Skin of body (tissue), 3 donors: ENCODE measurements at places on chromosomes 2 and 18.
A peak's percentile ranks its signal among the peaks of the same experiment; 100 is the strongest.

DNA sequence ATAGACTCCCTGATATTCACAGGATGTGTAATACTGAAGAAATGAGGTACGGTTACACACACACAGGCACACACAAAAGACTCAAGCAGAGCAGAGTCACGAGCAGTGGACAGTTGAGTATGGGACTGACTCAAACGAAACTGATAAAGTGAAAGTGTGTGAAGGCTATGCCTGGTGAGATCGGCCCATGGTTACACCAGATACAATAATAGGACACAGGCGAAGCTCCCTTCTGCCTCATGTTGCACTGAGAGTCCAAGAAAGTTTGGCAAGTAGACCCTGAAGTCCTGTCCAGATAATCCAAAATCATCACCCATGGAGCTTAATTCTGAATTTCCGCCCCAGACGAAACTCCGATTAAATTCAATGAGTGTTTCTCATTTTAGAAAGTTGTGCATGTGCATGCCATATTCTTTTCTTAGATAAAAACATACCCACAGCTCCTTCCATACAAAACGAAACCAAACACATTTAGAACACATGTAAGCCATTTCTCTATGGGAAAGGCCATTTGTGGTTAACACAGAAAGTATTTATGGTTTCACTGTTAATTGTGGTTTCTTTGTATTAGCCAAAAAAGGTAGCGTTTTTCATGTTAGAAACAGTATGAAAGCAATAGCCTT is 567.6 kb downstream of the PLCL1 start:
- DNase-seq: peak; percentile 78

DNA sequence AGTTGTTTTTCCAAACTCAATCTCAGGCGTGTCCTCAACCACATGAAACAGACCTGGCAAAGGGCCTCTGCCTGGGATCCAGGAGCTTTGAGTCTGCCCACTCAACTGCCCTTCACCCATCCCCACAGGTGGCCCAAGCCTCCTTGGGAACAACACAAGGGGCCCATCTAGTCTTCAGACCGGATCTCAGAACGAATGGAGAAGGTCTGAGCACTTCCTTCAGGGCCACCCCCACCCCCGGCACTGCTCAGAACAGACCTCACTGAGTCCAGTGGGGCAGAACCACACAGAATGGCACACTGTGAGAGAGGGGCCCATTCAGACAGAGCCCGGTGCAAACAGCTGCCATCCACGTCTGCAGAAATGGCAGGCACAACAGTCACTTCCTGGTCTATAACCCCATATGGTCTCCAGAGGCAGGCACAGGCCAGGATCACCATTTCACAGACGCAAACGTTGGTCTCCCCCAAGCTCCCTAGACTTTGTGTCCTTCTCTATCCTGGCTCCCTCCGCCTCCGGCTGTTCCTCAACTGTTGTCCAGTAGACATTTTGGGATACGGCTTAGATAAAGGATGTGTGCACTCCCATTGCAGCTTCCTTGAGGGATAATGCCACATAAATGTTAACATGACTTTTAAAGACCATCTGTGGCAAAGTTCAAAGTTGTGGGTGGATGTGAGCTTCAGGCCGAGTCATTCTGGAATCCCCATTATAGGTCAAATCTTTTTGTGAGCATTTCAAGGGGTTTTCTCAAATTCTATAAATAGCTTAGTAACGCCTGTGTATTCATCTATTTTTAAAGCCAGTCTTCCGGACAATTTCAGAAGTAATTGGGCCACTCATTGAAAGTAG is 149.7 kb downstream of the SMAD7 start:
- no peak for DNase-seq

DNA sequence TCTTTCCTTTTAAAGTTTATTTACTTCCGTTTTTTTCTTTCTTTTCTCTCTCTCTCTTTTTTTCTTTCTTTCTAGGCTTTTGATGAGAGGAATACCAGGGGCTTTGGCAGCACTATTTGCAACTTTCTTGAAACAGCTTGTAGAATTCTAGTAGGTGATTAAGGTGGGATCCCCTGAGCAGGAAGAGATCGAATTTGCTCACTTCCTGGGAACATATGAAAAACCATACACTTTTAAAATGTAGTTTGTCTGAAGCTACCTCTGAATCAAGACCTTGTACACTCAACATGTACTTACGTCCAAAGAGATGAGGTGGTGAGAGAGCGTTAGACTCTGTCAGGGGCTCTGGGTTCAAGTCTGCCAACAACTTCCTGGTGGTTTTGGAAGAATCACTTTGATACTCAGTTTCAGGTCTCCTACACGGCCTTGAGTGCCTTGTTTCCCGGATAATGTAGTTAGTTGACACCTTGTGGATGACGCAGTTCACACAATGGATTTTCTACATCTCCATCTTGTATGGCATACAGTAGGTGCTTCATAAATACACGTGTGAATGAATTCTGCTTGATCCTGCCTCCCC is 229.1 kb downstream of the MYCN start:
- no peak for DNase-seq

DNA sequence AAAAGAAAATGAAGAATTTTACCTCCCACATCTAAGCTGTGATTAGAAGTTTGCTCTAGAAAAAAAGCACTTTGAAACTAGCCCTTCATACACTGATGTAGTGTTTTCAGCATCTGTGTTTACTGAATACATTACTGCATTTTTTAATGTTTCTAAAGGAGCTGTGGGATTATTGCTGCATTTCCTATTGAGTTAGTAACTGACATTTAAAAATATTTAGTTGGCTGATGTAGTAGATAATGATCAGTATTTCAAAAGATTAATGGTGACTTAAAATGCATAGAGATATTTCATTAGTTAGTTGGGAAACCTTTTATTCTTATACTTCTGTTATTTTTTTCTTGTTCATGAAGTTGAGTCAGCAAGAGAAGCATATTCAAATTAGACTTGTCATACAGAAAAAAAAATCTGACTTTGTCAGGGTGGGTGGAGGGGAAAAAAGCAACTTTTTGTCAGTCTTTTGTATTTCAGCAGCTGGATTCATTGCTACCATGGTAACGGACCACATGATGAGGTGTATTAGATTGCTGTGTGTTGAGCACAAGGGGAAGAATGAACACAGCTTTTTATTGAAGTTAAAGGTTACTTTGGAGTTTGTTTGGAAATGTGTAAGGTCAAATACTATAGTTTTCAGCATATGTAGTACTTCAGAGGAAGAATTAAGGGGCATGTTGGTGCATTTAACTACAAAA is at the start of gene DTNA:
Gene DTNA, plus strand, starts transcription at position 549 of the 692 bp plus-strand sequence. CDS start 45,679 bp downstream, outside the sequence.
- DNase-seq: peak; percentile 86

GRCh38 chr2:98743835-98744234 is 12.9 kb upstream of the MGAT4A start:
- no peak for DNase-seq

DNA sequence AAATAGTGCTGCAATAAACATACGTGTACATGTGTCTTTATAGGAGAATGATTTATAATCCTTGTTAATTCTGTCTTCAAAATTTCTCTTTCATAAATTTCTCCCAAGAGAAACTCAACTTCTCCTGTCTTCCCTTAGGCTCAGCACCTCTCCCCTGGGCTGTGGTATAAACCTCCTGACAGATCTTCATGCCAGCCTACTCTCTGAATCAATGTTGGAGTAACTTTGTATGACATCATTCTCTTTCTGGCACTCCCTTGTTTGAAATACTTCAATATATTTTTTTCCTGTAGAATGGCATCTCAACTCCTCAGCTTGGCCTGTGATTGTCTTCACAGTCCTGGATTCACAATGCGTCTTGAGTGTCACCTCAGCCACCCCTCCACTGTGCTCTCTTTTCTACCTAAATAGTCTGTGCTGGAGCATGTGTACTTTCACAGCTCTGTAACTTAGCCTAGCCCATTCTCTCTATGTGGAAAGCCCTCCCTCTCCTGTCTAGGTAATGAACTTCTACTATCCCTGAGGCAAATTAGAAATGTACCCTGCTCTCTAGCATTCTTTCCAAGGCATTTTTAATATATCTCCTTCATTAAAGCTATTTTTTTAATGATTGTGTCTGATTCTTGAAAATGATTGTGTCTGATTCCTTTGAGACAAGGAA is 649.9 kb upstream of the FANCL start:
- DNase-seq: no peak

- peak; percentile 33 for DNase-seq
Measured at GRCh38 chr2:129233751-129234406, 745.6 kb upstream of the RAB6C start.

- DNase-seq: no peak
Measured at GRCh38 chr2:46803911-46804670, 111.5 kb downstream of the MCFD2 start.

GRCh38 chr2:16394072-16394985 is 271.3 kb downstream of the CYRIA start:
- no peak for DNase-seq

DNA sequence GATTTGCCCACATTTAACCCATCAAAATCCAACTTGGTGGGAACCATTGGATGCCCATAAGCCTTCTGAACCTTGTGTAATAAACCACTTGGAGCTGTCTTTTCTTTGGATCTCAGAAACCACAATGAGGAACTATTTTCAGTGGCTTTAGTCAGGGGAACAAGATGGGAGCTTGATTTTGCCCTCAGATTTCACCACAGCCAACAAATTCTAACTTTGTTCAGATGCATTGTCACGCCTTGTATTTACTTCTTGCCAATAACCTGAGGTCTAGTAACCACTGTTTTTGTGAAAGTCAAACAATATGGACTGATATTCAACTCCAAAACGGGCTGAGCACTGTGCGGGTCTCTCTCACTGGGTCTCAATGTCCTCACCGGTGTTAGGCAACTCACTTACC is 508.2 kb downstream of the TNS1 start:
- no peak for DNase-seq

DNA sequence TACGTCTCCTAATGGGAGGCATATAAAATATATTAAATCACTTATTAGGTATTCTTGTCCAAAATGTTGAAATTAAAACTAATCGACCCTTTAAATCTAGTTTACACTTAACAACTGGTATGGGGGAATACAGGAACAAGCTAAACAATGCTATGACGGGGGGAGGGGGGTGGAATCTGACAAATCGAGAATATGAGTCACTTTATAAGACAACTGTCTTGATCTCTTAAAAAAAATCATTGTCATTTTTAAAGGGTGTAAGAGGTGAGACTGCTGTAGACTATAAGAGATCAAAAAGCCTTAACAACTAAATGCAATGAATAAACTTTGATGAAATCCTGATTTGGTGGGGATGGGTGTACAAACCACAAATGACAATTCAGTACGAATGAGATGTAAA is 6.0 kb downstream of the MAP3K2 start:
- DNase-seq: no peak

- peak; percentile 90 for DNase-seq
Measured at GRCh38 chr2:215540658-215541057, 104.8 kb upstream of the FN1 start.
